ENCODE measurements at places on chromosomes 16 and 17.

DNA sequence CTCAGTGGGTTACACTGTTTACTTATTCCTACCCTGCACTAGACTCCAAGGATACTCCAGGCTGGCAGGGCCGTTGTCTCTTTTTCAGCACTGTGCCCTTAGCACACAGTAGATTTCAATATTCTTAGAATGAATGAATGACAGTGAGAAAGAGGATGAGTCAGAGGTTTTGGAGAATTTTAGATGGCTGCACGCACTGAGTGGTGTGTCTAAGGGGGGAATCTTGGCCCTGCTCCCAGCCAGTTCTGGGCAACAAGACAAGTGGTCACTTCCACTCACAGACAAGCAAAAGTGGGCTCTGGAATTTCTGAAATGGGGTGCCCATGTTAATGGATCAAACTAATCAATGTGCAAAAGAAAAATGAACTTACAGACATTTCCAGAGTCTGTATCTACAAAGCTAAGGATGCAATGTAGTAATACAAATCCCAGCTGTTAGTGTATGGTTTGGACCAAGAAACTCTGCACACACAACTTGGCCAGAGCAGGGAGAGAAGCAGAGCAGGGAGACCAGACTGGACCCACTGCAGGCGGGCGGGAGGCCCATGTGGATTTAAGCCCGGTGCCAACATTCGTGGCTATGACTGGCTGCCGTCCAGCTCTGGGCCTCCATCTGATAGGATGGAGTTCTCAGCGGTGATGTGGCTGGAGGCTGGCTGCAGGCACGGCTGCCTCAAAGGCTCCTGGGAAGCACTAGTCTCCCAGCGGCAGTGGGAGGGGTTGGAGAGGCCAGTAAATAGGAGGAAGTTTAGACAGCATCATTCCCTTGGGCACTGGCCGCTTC lies 95.6 kb upstream of the CDYL2 start:
- DNase-seq, result no peak

DNA sequence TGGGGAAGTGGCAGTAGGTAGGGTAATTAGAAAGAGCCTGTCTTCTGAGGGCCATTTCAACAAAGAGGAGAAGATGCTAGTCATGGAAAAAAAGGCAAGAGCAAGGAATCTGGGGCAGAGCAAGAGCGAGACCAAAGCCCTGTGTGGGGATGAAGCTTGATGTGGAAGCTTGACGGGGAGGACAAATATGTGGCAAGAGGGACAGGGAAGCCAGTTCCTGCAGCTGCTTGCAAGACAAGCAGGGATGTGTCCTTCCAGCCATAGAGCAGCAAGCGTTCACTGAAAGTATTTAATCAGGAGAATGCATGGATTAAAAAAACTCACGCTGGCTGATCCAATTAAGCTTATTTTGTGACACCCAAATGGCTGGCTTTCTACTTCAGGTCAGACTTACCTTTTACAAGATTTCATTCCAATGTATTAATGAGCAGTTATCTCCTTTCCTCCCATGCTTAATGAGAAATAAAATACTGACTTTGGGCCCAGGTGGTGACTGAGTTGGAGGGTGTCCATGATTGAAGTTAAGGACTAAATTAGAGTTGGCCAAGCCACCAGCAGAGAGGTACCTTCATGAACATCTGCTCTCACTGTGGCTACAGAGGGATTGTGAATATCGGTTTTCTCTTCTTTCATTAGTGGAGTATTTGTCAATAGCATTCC lies 76.8 kb downstream of the ABCA8 start:
- no peak for DNase-seq

- DNase-seq, result no peak
Observed at GRCh38 chr17:28272166-28272565, 46.8 kb upstream of the TMEM97 start.

GRCh38 chr16:19088341-19088916 lies 21.0 kb downstream of the COQ7 start:
- DNase-seq, result no peak

- DNase-seq, result no peak
Observed at GRCh38 chr17:43873091-43873490, 26.1 kb downstream of the CD300LG start.

DNA sequence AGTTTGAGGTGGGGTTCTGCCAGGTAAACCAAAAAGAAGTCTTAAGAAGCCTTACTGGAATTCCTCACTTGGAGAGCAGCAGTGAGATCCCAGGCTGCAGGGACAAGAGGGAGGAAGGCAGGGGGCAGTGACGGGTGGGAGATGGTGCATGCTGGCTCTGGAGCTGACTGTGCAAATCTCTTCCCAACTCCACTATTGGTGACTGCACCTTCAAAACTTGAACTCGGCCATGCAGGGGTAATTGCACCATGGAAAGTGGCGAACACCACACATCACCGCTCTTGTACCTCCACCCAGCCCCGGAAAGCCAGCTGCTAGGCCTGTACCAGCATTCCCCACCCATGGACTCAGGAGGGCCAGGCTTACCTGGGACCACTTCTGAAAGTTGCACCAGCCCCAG lies 51.4 kb upstream of the CDR2 start:
- DNase-seq, result no peak

- no peak for DNase-seq
Observed at GRCh38 chr17:75325827-75326225, 36.6 kb upstream of the SLC25A19 start.

Measured in central memory CD4-positive, alpha-beta T cell (primary cell).